ENCODE measurements at places on chromosomes 3 and 15.

DNA sequence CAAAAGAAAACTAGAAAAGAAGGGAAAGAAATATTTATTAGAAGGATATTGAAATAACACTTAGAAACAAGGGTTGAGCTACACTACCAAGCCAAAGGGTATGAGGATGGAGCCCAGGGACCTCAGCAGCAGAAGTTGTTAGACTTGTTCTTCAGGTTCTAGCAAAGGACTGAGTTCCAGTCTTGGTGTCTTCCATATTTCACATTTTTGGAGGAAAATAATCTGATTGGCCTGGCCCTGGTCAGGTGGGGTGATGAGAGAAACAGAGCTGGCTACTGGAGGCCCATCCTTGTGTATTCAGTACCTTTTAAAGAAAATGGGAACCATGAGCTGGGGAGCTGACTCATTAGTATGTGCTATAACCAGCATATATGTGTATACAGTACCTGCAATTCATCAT lies 28.2 kb downstream of the PPP4R2 start:
- no peak for DNase-seq

DNA sequence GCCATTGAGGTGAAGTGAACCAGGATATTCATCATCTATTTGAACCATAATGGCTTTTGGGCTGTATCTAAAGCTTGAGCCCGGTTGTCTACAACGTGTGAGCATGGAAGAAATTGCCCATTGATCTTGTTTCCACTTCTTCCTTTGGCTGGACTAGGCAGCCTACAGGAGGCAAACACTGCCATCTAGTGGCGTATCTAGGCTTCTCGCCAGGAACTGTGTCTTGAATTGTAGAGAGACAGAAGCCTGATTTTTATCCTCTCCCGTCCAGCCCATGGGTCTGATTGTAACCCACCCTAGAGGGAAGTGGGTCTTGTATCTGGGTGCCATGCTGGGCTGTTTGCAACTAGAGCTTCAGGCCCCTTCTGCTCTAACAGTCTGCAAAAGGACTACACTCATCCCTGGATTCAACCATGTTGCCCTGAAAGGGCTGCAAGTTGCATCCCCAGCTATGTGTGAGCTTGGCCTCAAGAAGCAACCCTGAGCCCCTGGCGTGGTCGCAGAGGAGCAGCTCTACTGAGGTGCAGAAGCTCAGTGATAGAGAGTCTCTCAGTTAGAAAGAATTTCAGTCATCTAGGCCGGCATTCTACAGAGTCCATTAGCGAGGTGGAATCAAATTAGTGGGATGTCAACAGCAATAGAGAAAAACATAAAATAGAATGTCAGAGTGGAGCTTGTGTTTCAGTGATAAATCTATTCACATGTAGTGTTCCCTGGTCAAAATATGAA lies 170.2 kb upstream of the UMPS start:
- DNase-seq, result peak; percentile 78

DNA sequence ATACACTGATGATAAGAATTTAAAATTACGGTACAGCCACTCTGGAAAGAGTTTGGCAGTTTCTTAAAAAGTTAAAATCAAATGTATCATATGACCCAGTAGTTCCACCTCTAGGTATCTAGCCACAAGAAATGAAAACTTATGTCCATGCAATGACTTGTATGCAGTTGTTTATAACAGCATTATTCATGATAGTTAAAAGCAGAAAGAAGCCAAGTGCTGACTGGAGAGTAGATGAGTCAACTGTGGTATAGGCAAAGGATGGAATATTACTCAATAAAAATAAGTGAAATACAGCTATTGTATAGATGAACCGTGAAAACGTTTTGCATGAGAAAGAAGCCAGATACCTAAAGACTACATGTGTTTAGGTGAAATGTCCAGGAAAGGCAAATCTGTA lies 14.8 kb downstream of the GPR87 start:
- DNase-seq, result peak; percentile 84

DNA sequence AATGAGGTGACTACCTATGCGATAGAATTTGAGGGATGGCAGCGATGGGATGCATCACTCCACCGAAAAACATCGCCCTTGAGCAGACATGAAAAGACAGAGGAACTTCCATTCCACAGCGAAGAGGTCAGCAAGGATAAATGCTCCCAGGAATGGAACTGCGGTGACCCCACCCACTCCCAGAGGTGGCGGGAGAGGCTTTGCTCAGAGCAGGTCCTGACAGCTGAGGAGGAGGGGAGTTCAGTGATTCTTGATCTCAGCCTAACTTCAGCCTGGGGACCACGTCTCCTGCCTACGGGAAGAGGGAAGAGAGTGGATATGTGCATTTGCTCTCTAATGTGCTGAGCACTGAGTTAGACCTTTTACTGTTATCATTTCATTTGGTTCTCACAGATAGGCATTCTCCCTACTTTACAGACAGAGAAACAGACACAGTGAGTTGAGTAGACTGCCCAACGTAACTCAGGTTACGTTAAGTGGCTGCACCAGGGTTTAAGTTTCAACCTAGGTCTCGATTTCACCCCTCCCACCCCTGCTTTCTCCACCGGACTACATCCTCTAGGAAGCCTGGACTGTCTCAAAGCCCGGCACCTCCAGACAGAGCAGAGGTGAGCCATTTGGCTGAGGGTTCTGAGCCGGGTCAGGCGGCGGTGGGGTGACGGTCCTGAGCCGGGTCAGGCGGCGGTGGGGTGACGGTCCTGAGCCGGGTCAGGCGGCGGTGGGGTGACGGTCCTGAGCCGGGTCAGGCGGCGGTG lies 170.0 kb downstream of the RAB11A start:
- DNase-seq, result peak; percentile 6

GRCh38 chr3:193929921-193930646 lies 205.9 kb upstream of the HES1 start:
- no peak for DNase-seq

DNA sequence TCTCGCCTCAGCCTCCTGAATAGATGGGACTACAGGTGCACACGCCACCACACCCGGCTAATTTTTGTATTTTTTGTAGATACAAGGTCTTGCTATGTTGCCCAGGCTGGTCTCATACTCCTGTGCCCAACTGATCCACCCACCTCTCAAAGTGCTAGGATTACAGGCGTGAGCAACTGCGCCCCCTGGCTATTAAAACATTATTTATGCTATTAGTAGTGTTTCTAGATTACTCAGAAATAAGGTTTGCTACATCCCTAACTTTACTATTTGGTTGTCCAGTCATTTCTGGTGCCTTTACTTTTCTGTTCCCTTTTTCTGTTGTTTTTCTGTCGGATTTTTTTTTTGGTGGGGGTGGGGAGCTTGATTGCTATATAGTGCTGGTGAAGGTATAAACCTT lies 393.6 kb upstream of the TPM1 start:
- no peak for DNase-seq

DNA sequence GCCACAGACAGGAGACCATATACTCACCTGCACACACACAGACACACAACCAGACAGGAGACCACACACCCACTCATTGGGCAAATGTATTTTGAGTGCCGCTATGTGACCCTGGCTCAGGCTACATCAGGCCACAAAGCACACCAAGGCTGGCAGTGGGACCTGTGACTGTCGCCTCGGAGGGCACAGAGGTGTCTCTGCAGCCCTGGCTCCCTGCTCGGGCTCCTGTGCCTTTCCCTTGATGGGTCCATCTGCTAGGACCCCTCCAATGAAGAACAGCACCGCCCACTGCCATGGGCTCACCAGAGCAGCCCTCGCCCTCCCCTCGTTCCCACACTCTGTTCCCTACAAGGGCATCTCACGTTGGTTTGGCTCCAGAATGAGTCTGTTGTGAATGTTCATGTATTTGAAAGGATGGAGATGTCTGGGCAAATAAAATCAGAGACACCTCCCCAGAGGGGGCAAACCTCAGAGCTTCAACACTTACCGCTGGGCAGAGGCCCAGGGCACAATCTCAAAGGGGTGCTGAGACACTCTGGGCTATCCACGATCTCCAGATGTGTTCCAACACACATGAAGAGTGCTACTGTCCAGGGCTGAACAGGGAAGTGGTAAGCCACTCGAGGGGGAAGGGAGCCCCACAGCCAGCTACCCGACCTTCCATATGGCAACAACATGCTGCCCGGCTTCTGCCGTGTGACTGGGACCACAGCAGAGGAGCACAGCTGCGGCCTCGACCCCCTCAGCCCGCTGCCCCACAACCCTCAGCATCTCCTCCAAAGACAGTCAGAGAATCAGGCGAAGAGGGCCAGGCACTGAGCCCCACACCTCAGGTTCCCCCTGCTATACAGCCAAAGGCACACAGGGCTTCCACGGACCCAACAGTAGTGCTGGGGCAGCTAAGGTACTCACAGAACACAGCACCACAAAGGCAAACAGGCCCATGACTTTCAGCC lies 74.9 kb downstream of the OCA2 start:
- no peak for DNase-seq

DNA sequence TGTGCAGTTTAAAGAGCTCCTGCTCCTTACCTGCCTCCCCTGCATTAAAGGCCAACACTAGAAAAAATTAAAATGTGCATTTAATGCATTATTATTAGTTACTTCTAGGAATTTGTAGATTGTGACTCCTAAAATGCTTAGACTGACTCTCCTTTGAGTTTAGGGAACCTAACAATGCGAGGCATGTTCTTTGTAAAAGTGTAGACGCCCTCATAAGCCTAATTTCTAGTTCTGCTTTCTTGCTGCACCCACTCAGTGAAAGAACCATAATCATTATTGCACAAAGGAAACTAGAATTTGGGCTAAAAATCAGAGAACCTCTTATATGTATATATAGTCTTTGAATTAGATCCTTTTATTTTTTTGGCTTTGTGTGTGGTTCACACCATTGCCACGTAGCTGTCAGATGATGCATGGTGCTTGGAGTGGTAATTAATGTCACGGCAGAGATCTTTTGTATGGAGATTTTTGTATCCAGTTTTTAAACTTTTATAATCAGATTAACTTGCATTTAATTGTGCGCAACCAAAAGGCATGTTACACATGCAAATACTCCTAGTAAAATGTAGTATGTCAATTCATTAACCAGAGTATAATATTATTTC lies 710 bp downstream of the ABHD10 start:
- DNase-seq, result no peak

- DNase-seq, result no peak
Observed at GRCh38 chr15:96335411-96336024, 5.0 kb downstream of the NR2F2 start.

DNA sequence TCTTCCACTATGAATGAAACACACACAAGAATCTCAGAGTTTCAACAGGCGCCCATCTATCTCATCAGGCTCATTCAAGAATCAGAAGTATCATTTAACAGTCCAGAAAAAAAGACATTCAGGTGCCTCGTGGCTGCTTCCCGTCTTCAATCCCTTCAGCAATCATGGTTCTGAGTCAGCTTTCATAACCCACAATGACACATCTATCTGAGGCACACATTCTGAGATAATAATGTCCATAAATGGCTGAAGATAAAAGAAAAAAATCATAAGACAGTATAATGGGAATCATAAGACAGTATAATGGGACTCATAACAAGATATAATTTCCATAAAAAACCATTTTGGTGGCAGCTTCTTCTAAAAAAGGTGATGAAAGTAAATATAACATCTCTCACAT lies 52.4 kb downstream of the TNIK start:
- DNase-seq, result peak; percentile 76

DNA sequence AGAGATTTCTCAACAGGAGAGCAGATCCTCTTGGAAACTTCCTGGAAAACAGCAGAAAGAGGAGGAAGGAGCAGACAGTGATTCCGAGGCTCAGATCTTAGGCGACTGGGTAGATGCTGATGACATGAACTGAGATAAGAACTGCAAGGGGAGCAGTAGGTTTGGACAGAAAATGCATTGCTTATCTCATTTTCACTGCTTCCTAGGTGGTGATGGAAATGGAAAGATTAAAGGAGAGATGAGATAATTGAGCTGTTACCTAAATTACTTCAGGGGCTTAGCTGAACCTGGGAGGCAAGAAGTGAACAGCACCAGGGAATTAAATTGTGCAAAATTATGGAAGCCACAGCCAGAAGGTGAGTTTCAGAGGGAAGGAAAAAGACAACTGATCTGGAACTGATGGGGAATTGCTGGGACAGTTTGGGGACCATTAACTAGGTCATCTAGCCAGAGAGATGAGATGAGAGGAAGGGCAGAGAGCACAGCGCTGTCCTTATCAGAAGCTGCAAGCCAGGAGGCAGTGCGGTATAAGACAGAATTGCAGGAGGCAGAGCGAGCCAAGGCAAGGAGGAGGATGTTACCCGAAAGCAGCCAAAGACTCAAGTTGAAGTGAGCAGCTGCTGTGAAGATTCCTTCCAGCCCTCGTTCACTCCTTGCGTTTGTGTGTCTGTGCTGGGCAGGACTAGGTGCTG lies 140.4 kb downstream of the SRGAP3 start:
- no peak for DNase-seq

DNA sequence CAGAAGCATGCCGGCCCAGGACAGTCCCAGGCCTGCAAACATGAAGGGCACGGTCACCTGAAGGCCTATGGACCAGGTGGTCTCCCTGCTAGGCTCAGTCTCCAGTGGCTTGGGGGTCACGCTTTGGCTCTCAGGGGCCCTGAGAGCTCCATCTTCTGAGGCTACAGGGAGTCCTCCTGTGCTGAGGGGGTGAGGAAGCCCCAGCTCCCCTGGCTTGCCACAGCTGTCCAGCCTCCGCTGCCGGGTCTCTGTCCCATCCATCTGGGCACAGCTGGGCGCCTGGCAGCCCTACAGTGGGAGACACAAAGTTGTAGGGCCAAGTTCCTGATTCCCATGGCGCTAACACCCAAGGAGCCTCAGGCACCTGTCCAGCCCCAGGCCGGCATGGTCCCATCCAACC lies 16.0 kb downstream of the SLC41A3 start:
- DNase-seq, result no peak

- no peak for DNase-seq
Observed at GRCh38 chr3:40336511-40337135, 27.1 kb downstream of the EIF1B start.

DNA sequence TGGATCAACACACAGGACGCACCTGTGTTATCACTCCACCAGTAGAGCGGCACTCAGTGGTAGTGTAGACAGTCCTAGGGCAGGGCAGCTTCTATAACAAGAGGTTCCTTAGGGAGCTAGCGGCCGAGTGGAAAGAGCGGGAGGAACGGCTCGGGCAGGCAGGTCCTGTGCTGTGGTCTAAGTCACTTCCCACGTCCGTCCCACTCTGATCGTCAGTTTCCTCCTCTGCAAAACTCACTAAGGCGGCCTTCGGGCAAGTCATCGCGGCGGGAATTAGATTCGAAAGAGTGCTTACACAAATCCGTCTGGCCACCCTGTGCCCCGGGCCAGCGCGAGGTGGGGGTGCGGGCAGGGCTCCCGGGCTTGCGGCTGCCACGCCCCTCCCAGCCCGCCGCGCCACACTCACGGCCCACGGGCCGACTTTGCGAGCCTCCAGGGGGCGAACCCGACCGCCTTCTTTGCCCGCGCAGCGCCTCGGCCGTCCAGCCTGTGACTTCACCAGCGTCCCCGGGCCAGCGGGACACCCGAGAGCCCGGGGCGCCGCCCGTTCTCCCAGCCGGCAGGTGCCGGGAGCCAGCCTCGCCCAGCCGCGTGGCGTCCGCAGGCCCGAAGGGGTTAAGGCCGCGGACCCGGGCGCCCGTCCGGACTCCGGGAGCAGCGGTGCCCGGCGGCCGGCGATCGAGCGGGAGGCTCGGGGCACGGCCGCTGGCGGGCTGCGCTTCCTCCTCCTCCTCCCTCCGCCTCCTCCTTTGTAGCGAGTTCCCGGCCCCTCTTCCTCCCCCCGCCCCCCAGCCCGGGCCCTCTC lies 416 bp upstream of the CORO2B start:
- peak; percentile 54 for DNase-seq

- peak; percentile 53 for DNase-seq
Observed at GRCh38 chr3:55440104-55440708, 46.9 kb downstream of the WNT5A start.

- peak; percentile 32 for DNase-seq
Observed at GRCh38 chr3:55006244-55006676, 78.4 kb upstream of the LRTM1 start.

- DNase-seq, result no peak
Observed at GRCh38 chr3:127984241-127984975, 67.8 kb upstream of the SEC61A1 start.

GRCh38 chr15:85667491-85668424 lies 127.0 kb downstream of the KLHL25 start:
- DNase-seq, result peak; percentile 97

All from fibroblast of skin of right quadriceps (primary cell).